ENCODE measurements at places on chromosomes 13 and 19.

DNA sequence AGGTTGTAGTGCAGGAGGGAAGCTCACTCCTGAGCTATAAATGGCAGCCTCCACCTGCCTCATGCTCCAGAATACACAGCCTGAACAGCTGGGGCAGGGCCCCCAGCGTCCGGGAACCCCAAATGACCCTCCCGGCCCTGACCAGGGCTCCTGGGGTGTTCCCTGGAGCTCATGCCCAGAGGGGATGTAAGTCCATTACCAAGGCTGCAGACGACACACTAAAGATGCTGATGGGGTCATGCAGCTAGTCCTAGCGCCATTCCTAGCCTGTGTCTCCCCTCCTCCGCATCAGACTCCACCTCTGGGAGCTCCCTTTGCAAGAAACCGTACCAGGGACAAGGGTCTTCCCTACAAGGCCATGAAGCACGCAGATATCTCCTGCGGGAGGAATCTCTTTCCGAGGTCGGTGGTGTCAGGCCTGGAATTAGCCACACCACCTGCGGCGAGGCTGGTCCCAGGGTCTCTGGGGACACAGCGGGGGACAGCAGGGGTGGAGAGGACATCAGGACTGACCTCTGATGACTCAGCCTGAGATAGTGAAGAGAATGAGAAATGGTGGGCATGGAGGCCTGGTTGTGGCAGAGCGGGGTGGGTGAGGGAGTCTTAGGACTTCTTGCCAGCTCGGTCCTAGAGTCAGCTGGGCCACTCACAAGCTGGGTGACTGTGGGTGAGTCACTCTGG, 11.9 kb upstream of the TPM4 start:
- DNase-seq, result no peak

GRCh38 chr13:84730376-84730775, 848.1 kb upstream of the SLITRK1 start:
- DNase-seq, result no peak

GRCh38 chr13:20340759-20341171, 108.6 kb upstream of the GJB6 start:
- peak; percentile 7 for DNase-seq

GRCh38 chr13:64413529-64413928, 2816.6 kb downstream of the PCDH9 start:
- DNase-seq, result no peak

DNA sequence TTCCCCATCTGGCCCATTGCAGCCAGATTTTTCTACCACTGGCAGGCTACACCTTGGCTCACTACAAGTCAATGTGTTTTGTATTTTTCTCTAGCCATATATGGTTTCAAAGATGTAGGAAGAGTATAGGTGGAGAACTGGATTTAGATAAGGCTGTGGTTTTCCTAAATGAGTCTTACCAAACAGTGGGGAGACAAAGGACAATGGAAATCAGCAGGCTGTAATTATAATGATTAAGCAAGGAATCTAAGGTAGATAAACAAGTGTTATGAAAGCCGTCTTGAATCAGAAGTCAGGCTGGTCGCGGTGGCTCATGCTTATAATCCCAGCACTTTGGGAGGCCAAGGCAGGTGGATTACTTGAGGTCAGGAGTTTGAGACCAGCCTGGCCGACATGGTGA, 11.2 kb downstream of the IGFL1 start:
- DNase-seq, result no peak

GRCh38 chr13:32496599-32497160, 41.9 kb downstream of the N4BP2L2 start:
- DNase-seq, result no peak

DNA sequence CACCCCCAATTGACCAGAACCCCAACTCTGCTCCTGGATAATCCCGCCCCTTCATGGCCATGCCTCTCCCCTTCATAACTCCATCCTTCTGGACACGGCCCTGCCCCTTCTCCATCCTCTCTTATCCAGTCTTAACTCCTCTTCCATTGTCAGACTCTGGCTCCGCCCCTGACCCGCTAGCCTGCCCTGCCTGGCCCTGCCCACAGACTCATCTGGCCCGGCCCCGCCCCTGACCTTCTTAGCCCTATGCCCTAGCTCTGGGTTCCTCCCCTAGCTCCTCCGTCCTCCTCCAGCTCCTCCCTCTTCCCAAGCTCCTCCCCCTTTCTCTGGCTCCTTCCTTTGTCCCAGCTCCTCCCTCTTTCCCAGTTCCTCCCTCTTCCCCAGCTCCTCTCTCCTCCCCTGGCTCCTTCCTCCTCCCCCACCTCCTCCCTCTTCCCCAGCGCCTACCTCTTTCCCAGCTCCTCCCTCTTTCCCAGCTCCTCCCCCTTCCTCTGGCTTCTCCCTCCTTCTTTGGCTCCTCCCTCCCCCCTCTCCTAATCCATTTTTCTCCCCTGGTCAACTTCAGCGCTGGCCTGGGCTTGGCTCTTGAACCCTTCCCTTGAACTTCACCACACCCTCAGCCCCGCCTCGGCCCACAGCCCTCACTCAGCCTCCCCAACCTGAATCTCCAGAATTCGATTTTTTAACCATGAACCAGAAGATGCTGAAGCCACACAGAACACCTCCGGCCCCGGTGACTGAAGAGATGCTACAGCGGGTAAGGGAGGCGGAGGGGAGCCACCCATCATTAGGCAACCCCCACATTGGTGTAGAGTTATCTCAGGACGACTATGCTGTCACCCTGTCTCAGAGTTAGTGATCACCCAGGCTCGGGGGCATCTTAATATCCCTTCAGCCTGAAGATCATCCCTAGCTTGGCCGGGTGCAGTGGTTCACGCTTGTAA, 9.2 kb upstream of the ZNF358 start:
- peak; percentile 43 for DNase-seq
